ENCODE measurements at places on chromosomes 3 and 15. TPM values are rescaled to one million over a fixed set of nuclear protein-coding genes. Genes with fewer than 3 reads are reported as not detected.

DNA sequence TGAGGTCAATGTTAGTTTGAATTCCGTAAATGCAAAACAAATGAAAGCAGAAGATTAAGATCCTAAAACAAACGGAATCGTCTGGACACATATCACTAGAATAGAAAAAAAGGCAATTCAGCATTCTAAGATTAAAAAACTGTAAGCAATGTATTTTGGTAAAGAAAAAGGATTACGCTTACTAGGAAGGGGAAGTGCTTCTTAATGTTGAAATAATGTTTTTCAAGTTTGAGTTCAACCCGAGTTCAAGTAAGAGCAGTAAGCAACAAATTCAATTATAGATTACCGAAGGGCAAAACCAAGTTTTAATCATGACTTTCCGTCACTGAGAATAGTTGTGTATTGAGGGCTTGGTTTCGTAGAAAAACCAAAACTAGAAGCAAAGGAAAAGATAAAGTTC lies 637 bp downstream of the CIP2A start:
- no peak for DNase-seq

ZBBX gene
- not detected for total RNA-seq

DNA sequence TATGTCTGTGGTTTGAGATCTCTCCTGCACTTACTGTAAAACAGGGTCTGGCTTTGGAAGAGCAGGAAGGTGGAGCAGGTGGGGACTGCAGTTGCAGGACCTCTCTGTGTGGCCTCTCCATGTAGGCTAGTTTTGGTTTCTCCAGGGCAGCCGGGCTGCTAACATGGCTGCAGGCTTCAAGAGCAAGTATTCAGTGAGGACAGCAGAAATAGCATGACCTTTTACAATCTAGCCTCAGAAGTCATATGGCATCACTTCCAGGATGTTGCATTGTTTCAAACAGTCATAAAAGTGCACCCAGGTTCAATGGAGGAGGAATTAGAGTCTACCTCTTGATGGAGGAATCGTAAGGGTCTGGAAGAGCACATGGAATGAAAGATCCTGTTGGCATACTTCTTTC lies 728.7 kb downstream of the NTRK3 start:
- no peak for DNase-seq

DNA sequence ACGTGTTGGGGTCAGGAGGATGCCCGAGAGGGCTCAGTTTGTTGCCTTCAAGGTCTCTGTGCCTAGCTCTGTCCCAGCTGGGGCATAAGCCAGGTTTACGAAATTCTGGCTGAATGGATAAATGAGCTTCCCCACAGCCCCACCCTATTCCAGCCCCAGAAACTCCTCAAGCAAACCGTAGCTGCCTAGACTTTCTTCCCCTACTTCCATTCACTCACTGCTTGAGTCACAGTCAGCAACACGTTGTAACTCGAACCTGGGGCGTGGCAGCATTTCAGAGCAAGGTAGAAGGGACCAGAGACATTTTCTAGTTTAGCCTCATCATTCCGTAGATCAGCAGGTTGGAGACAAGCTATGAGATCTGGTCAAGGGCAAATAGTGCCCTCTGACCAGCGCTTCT lies 24.2 kb downstream of the NMNAT3 start:
- no peak for DNase-seq

- no peak for DNase-seq
These were observed 20.4 kb downstream of the RETNLB start for GRCh38 chr3:108736821-108737220.

DNA sequence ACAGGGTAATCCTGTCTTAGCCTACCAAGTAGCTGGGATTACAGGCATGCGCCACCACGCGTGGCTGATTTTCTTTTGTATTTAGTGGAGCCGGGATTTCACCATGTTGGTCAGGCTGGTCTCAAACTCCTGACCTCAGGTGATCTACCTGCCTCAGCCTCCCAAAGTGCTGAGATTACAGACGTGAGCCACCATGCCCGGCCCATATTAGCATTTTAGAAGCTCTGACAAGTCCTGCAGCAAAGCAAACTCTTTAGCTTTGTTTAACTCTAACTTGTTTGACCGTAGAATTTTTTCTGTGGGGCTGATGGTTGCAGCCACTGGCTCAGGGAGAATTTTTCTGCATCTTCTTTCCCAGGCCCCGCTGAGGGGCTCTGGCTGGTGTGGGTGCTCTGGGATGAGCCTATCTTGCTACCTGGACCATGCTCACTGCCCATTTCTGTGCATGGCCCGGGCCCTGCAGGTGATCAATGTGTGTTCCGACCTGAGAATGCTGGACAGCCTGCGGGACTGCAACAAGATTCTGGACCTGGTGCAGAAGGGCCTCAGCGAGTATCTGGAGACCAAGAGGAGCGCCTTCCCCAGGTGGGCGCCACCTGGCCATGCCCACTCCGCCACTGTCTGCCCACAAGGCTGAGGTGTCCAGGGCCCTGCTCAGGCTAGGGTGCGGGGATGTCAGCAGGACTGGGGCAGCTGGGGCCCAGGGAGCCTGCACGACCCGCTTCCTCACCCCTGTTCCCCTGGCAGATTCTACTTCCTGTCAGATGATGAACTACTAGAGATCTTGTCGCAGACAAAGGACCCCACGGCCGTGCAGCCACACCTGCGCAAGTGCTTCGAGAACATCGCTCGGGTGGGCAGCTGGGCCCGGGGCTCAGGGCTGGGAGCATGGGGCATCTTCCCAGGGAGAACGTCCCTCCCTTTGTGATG lies 41.3 kb downstream of the DNAH1 start:
- DNase-seq: no peak

DNA sequence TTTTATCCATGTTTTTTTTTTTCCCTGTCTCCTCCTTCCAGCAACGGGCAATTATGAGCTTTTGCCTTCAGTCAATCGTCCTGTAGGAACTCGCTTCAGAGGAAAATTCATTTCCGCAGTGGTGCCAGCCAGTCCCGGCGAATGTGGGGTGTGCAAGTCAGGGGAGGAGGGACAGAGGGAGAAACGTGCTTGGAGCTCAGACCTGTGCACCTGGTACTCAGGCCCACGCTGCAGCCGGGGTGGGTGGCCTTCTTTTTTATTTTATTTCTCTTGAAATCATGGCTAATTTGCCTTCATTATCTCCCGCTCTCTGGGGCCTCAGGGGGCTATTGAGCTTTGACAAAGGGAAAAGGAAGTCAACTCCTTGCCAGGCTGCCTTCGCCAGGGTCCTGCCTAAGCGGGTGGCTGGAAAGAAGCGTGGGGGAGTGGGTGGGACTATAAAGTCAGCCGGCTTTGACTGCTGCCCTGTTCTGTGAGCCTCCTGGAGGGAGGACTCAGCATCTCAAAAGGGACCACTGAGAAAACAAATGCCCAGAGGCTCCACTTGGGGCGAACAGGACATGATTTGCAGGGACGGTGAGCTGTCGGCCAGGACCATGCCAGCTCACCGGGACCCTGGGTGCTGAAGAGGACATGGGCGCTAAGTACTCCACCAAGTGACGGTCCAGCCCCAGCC lies 5.5 kb downstream of the GRIP2 start:
- DNase-seq: no peak

NEIL1 gene
- 5.5 TPM for total RNA-seq

DNA sequence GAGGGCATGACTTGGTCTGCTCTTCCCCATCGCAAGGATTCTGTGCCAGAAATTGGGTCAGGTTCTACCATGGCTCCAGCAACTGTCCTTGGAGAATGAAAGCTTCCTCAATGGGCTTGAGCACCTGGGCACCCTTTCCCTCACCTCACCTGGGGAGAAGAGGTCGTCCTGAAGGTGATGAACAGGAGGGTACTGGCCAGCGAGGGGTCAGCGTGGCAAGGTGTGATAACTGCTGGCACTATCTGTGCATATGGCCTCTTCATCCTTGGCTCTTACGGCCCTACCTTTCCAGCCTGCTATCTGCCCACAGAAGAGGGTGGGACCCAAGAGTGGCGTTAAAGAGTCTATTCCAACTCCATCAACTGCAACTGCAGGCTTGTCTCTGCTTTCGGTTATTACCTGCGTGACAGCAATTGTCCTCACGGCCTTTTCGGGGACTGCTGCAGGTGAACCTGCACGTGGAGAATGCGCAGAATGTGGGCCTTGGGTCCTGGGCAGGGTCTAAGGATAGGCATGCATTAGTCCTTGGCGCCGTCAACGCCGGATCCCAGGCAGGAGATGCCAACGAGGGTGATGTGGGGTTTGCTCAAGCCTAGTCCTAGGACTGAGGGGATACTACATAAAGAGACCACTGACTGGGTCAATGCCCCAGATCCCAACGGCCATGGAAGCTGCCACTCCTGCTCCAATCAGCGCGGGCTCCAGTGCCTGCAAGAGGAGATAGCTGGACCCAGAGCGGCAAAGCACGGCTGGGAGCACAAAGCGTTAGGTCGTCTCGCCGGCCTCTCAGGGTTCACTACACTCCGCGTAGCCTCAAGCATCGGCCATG lies 625 bp upstream of the RBM15B start:
- DNase-seq: no peak

GRCh38 chr15:82663186-82663600 lies 16.0 kb upstream of the CPEB1 start:
- DNase-seq: no peak

CHRM5 gene
- total RNA-seq: not detected

DNA sequence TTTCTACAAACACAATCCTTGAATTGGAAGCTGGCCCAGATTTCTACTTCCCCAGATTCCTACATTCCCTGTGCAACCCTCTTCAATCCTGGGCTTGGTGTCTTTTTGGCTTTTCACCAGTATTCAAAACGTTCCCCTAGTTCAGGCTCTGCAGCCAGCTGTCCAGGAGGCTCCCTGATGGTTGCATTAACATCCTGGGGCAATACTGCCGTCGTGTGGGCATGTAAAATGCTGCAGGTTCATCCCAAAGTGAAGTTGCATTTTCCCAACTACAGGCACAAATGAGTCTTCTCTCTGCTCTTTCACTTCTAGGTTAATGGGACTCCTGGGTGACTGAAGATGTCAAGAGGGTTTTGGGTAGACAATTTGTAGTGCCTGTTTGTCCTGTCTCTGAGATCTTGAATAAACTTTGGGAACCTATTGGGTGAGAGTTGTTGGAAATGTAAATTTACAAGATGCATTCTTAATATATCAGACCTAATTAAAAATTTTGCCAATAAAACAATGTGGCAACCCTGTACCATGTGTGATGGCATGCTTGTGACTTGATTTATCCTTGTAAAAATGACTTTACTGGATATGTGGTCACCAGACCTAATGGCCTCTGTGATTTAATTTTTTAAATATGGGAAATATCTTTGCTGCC lies 28.6 kb downstream of the SOX14 start:
- no peak for DNase-seq

- no peak for DNase-seq
These were observed at the start of gene RFTN1 for GRCh38 chr3:16513141-16514020. Gene RFTN1 (minus strand): TSS chr3:16513699. CDS start chr3:16493869, 19,830 bp downstream.

DNA sequence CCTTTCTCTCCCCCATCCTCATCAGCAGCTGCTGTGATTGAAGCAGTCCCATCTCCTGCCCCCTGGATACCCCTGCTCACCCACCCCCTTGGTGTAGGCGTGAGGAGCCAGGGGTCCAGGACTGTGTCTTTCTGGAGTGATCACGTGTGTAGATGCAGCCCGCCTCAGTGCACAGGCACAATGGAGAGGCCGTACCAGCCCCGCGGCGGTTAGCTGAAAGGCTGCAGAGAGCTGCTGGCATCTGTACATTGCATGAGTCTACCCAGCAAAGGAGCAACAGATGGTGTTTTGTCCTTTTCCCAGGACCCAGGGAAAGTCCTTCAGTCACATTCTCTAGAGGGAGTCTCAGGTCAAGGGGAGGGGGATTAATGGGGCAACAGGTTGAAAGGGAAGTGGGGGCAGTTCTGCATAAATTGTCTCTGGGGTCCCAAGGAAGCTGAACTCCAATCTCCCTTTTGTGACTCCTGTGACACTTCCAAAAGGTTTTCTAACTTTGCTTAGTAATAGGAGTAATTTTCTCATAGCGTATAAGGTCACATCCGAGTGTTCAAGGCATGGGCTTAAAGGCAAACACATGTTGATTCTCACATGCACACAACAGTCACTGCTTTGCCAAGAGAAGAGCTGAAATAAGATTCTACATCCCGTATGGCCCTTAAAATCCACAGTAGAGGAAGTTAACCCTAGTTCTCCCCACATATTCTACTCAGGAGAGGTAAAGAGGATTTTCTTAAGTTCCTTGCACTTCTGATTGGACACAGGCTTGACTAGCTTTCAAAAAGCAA lies 7.1 kb downstream of the CSPG5 start:
- no peak for DNase-seq

DNA sequence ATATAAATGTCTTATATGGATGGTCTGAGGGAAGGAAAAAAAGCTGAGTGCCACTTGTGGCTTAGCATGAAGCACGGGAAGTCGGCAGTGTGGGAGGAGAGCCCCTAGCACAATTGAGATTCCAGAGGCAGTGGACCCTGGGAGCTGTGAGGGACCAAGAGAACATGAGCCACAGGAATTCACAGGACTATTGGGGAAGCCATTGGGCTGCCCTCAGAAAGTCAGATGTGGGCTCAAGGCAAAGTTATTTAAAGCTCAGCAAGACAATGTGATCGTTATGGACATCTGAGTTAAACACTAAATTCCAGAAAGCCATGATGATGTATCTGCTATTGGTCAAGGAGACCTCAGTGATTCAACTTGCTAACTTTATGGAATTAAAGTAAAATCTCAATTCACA lies 380.8 kb upstream of the IL12A start:
- no peak for DNase-seq

DNA sequence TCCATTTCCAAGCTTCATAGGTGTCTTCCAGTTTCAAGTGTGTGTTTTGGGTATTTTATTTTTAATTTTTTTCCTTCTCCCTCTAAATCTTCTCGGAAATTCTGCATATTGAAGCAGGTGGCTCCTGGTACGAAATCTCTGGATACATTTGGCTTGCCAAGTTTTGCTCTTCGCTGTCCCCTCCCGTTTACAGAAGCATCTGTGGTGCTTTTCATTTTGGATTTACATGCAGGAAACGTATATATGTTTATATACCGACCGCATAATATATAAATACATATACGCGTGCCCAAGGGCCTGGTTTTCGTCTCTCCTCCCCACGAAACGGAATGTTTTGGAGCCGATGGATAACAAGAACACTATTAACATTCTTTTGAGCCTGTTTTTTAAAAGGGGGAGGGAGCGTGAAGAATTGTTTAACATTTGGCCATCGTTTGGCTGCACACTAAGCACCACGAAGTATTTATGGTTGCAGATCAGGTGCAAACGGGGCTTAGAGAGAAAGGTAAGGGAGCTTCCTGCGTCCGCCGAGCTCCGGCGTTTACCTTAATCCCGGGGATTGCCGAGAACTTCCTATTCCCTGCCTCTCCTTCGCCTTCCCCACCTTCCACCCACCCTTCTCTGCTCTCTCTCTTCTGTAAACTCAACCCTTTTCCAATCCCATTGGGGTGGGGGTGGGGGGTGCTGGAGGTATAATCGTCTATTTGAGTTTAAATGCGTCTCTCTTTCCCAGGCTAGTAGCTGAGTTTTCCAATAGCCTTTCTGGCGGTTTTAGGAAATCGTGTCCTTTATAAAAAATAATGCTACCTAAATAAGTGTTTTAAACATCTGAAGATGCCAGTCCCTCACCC lies 1.1 kb upstream of the NLGN1 start:
- no peak for DNase-seq

DNA sequence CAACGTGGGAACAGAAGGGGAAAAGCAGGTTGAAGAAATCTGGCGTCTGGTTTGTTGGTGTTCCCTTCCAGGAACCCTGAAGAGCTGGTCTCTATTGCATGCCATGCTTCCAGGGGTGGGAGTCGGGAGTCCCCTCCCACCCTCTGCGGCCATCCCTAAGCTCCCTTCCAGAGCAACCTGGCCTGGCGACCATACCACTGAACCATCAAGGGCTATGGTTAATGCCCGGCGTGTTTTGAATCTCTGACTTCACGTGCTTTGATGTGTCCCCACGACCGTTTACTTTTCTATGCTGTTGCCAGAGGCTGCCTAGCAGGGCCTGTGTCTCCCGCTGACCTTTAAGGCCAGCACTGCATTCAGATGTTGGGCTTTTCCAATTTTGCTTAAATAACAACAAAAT lies 696 bp upstream of the SNRK start:
- no peak for DNase-seq
